ENCODE measurements at places on chromosomes 12 and 14.

DNA sequence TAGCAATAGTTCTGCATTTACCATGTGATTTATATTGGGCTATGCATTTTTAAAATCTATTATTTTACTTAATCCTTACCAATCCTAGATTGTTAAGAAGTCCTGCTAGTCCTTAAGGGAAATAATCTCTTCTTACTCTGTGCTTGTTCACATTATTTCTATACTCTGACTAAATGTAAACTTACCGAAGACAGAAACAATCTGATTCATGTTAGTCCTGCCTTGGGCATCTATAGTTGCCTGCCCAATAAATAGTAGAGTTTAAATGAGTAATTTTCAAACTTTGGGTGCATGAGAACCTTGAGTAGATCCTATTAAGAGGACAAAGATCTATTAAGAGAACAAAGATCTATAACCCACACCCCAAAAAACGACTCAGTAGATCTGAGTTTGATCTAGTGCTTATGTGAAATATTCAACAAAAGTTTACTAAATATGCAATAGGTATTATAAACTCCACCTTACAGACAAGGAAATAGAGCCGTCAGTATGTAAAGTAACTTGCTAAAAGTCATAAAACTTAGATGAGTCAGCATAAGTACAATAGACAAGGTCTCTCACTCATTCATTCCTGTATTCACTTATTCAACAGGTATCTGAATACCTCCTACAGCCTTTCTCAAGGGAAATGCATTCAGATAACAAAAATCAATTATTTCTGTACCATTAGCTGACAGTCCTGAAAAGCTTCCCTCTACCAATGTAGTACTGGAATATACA lies 127.6 kb downstream of the PAWR start:
- DNase-seq, result no peak

DNA sequence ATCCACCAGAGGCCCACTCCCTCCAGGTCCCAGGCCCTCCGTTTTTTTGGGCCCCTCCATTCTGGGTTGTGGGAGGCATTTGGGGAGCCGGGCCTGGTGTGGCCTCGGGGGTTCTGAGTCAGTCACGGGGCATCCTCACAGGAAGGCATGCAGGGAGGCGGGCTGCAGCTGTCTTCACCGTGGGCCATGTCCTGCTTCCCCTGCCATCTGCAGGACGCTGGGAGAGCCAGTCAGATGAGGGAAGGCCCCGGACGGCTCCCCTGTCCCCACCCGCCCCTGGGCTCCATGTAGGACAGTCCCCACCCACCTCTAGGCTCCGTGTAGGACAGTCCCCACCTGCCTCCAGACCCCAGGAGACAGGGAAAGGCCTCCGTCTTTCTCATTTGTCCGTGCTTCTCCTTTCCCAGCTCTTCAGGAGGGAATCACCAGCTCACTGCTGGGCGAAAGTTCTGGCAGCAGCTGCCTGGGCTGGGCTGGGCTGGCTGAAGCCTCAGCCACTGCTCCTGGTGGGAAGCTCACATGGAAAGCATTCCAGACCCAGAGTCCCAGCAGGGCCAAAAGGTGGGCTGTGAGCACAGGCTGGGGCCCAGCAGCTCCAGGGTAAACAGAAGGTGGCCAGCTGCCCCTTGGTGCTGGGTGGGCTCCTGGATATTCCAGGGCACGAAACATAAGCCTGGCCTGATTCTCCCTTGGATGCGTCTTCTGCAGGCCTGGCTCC lies 217.8 kb downstream of the KIF26A start:
- no peak for DNase-seq

- no peak for DNase-seq
Measured at GRCh38 chr14:99753225-99754140, 39.7 kb upstream of the EML1 start.

GRCh38 chr12:127162307-127162706 lies 1104.7 kb upstream of the TMEM132C start:
- no peak for DNase-seq

DNA sequence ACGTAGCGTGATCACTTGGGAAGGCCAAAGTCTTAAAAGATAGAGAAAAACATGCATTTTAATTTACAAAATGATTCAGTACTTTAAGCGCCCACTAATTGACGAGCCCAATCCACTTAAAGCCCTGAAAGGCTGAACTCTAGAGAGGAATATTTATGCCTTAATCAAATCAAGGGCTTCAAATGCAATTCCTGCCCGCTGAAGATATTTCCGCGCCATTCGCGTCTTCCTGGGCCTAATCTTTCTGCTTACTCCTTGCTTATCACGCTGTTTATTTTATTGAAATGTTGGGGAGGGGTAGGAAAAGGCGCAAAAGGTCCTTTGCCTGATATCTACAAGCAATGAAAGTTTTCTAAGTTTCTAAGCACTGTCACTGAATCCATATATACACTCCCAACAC lies 4.0 kb downstream of the TBX3 start:
- DNase-seq, result no peak

DNA sequence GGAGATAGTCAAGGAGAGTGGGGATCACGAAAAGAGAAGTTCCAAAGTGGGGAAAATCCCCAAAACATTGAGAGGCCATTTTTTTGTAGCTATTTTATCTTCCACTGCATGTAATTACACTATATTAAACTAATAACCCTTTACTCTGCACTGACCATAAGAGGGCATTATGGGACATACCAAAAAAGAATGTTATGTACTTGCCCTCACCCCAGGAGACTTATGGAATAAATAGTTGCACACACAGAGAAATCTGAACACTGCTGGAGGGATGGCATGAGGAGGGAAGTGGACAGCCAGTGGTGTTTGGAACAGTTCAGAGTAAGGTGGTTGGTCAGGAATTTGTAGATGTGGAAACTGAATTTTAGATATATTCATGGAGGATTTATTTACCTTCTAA lies 422.9 kb downstream of the SNAPC1 start:
- DNase-seq, result no peak

DNA sequence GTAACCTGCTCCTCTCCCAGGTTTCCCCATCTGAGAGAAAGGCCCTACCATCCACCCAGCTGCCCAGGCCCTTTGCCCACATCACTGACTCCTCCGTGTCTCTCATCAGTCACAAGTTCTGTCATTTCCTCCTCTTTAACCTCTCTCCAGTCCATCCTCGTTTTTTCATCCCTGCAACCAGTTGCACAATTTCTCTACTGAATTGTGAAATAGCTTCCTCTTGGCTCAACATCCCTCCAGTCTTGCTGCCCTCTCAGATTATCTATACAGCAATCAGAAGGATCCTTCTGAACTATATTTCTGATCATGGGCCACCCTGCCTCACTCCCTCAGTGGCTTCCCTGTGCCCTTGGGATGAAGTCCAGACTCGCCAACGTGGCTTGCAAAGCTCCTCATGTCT lies 6.8 kb downstream of the FAM161B start:
- DNase-seq, result no peak

- no peak for DNase-seq
Measured at GRCh38 chr14:22468830-22469229, 120.2 kb downstream of the DAD1 start.

DNA sequence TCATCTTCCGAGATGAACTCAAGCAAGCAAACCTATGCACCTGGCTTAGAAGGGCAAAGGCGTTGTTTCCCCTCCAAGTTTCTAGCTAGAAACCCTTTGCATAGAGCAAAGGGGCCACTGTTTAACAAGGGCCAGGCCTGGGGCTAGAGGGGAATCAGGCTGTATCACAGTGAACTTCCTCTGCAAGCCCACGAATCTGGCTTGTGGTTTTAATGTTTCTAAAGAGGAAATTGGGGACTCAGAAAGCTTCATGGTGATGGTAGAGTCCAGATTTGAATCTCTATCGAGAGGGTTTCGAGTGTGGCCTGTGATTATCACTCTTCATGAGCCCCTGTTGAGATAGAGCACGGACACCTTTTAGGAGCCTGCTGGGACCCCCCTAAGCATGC lies 189.9 kb downstream of the VRK1 start:
- DNase-seq, result no peak

GRCh38 chr12:2395354-2395977 lies 342.7 kb downstream of the CACNA1C start:
- peak; percentile 29 for DNase-seq

DNA sequence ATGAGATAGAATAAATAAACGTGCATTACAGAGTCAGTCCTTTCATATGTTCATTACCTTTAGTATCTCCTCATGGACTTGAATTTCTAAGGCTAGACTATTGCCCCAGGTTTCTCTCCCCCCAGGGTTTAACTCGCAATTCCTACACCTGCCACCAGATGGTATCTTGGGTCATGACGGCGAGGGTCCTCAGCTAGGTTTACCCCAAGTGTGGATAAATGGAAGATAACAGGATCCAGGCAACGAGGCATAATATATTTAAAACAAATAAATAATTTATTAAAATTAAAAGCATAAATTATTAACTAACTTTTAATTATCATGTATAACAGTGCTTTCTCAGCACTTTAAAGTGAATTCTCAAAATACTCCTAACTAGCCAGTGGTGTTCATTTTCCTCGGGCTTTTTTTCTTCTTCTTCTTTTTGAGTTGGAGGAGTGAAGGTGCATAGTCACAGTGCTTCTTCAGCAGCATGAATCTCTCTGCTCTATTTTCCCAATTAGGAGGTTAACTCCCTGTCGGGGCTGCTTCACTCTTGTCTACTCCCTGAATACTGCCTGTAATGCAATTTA lies 243.5 kb upstream of the CAND1 start:
- DNase-seq, result peak; percentile 4

- no peak for DNase-seq
Measured at GRCh38 chr12:42426746-42427145, 100.8 kb downstream of the PPHLN1 start.

DNA sequence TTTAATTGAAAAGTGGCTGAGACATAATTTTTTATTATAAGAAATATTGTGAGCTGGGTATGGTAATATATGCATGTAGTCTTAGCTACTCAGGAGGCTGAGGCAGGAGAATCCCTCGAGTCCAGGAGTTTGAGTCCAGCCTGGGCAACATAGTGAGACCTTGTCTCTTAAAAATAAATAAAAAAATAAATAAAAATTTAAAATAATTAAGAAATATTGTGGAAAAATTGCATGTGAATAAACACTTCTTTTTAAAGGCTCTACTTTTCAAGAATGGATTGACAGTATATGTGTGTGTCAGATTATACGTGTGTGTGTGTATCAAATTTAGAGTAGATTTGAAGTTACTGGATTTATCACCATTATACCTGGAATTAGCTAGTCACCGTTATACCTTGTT lies 43.2 kb downstream of the ERC1 start:
- DNase-seq, result no peak

- no peak for DNase-seq
Measured at GRCh38 chr14:69259527-69260189, at the start of gene GALNT16. Gene GALNT16 (plus strand): TSS chr14:69260158. CDS start chr14:69260291, 133 bp downstream.

- DNase-seq, result no peak
Measured at GRCh38 chr14:81351205-81351604, 48.9 kb downstream of the STON2 start.

DNA sequence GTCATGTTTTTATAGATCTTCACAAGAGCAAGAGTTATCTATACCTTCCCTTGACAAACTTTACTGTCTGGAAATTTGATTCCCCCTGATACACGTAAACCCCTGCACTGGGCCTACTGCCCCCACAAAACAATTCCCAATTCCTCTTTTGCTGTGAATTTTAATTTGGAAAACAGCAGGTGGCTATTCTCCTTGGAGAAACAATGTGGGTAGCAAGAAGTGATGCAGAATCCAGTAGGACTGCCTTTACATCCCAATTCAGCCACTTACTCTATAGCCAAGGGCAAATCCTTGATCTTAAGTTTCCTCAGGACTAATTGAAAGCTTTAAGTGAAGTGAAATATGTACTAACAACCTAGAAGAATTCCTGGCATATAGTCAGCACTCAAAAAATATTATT lies 129.3 kb downstream of the ACSS3 start:
- no peak for DNase-seq

GRCh38 chr12:31021809-31022494 lies 51.7 kb upstream of the DDX11 start:
- no peak for DNase-seq

DNA sequence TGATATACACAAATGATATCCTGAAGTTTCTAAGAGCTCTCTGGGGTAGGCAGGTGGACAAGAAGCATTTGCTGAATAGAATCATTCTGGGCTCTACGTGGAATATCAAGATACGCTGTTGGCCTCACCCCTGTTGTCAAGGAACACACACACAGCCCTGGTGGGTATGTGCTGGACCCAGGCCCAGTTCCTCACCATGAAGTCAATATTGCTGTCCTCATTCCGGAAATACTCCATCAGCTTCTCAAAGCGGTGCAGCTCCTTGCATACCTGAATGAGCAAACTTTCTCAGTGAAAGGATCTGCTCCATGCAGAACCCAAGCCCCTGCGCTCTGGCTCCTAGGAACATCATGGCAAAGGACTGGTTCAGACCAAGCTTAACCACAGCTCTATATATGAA lies 31.4 kb downstream of the PRPF40B start:
- DNase-seq, result no peak

GRCh38 chr12:47775100-47775911 lies 2.3 kb downstream of the SLC48A1 start:
- no peak for DNase-seq

- DNase-seq, result peak; percentile 2
Measured at GRCh38 chr12:69284131-69284530, 44.8 kb downstream of the CPSF6 start.

DNA sequence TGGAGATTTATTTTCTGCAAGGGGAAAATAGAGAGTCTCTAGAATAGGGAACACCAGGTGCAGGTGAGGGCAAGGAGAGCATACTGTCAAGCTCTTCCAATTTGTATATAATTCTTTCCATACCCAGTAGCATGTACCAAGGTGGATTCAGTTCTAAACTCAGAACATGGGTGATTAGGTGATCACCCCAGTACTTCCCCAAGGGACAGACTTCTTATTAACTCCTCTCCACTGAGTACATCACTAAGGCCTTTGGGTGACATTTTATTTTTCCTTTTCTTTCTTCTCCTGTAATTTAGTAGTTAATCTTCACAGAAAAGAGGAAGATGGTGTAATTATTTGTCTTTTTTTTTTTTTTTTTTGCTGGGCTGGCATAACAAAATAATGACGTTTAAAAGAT lies 54.2 kb downstream of the DIP2B start:
- no peak for DNase-seq

GRCh38 chr12:12735301-12735700 lies 18.1 kb downstream of the CDKN1B start:
- no peak for DNase-seq

DNA sequence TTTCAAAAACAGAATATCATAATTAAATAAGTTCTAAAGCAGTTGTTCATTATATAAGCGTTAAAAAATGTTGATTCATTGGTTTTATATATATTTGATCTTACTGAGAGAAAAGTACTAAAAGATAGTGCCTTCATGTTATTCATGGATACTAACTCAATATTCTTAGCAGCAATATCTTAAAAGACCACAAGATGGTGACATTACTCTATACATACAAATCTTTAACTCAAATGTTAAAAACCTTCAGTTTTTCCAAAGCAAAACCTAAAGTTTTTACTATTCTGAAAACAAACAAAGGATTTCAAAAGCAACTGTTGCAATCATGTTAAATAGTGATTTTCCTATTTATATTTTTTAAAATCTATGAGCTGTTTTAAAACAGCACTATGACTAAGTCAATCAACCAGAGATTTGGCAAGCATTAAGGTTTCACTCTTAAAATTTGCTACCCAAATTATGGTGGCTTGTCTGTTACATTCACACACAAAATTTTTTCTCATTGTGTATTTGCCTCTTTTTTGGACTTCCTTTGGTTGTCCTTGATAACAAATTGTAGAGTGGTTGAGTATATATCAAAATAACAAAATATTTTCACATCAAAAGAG lies 50.1 kb upstream of the RERGL start:
- DNase-seq, result no peak

GRCh38 chr12:31444736-31445135 lies 118.8 kb upstream of the SINHCAF start:
- DNase-seq, result no peak

Data from GM18507 (cell line).